Skeletal muscle tissue (tissue), 5 donors: ENCODE measurements at places on chromosomes 7 and 10. TPM values are rescaled to one million over a fixed set of nuclear protein-coding genes. Genes with fewer than 3 reads are reported as not detected.

The ZNF438 gene
- total RNA-seq, result 6.8 TPM

The RSPH10B gene
- 2.1 TPM for total RNA-seq

The ZC3HAV1L gene
- total RNA-seq, result 16.7 TPM

The AKR1D1 gene
- not detected for total RNA-seq

The STEAP1B gene
- 4.7 TPM for total RNA-seq

The FHIP2A gene
- total RNA-seq, result 23.0 TPM

The ADK gene
- total RNA-seq, result 28.2 TPM

The ELMO1 gene
- total RNA-seq, result 52.7 TPM

The PKD2L1 gene
- not detected for total RNA-seq

The CPVL gene
- total RNA-seq, result 25.1 TPM

The ACSM6 gene
- total RNA-seq, result not detected
